ENCODE measurements at places on chromosomes 12 and 14.
A peak's percentile ranks its signal among the peaks of the same experiment; 100 is the strongest.

DNA sequence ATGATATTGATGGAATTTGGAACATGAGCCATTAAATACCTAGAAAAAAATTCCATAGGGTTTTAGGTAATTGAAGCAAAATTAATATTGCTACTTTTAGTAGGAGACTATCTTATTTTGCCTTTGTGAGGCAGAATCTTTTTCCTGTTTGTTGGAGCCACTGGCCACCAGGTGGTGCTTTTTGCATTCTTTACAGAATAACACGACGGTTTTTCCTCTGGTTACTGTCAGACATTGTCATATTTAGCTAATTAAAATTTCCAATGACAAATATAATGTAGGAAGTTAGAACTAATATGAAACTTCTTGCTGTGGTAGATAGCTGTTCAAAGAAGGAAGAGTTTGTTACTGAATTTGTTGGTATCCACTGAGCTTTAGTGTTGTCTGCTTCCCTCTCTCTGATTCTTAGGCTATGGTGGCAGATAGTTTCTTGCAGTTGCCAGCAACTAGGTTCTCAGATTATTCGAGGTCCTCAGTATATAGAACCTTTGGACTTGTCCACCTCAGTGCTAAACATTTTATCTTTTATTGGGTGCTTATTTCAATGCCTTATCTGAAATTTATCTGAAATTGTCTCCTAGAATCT lies 25.7 kb downstream of the RAB21 start:
- no peak for DNase-seq

GRCh38 chr14:93410893-93411292 lies 19.8 kb upstream of the UNC79 start:
- DNase-seq = no peak

DNA sequence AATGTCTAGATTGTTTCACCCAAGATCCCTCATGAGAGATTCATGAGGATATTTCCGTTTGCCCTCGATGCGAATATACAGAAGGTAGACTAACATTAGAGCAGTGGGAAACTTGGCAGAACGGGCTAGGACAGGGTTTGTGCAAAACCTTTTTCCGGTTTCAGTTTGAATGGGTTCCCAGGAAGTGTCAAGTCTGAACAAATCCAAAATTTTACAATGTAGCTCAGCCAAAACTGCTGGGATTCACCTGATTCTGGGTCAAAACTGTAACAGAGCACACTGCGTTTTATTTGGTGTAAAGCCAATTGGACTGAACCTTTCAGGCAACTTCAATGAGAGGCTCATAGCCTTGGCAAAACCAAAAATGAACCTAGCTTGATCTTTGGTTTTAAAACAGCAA lies 337.8 kb upstream of the DIO2 start:
- DNase-seq = no peak

- no peak for DNase-seq
Observed at GRCh38 chr12:89154743-89155499, 197.4 kb downstream of the DUSP6 start.

DNA sequence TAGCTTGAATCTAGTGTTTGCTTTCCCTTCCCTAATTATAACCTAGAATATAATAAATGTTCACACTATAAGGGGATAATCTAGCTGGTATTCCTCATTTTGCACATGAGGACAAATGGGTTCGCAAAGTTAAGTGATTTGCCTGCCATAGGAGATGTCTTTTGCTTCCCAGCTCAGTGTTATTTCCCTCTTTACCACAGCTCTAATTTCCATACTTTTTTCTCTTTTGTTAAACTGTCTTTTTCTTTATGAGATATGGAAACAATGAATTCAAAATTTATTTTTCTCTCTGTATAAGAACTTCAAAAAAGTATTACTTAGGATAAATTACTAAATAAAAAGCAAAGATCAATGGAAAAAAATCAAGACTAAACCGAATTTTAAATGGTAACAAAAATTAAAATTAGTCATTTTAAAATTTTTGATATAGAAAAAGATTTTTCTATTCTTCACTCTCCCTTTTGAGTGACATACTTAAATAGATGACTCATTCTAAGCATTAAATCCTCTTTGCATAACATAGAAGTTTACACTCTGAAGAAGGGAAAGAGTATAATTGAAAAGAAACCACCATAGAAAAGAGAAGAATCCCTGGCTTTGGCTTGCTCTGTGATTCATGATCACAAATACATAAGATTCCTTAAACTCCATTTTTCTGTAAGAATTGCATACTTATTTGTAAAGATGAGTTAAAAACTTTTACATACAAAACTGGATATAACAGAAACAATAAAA lies 97.3 kb downstream of the INSM2 start:
- no peak for DNase-seq

DNA sequence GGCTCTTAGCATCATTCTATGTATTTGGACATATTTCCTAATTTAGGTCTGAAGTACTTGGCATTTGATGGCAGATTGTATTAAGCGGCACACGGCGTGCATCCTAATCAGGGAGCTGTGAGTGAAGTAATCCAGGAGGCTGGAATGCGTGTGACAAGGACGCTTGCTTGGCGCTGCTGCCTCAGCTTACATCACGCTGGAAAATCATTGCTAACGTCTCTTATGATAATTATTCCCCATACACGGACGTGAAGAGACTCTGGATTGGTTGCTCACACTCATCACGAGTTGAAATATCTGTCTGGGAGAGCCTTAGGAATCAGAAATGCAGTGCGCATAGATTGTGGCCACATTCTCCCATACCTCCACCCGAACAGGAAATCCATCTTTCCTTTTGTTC lies 85.3 kb downstream of the FBXW8 start:
- DNase-seq = no peak

GRCh38 chr12:52199294-52199919 lies 7.6 kb upstream of the KRT80 start:
- DNase-seq = no peak

- no peak for DNase-seq
Observed at GRCh38 chr12:14970473-14970872, 2.4 kb upstream of the PDE6H start.

DNA sequence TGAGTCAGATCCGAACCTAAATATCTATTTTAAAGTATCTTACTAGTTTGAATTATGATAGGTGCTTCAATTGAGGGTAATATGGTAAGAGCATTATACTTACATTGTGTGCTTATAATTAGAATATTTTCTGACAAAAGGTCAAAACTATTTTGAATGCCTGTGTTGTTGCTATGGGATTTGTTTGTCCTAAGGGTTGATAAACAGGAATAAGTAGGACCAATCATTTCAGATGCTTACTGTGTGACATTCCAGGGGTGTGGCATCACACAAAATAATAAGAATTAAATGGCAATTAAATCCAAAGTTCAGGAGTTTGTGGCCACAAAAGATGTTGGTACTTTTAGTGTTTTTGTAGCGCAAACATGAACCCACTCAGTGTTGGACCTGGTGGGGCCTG lies 256.2 kb upstream of the DDHD1 start:
- DNase-seq = no peak

DNA sequence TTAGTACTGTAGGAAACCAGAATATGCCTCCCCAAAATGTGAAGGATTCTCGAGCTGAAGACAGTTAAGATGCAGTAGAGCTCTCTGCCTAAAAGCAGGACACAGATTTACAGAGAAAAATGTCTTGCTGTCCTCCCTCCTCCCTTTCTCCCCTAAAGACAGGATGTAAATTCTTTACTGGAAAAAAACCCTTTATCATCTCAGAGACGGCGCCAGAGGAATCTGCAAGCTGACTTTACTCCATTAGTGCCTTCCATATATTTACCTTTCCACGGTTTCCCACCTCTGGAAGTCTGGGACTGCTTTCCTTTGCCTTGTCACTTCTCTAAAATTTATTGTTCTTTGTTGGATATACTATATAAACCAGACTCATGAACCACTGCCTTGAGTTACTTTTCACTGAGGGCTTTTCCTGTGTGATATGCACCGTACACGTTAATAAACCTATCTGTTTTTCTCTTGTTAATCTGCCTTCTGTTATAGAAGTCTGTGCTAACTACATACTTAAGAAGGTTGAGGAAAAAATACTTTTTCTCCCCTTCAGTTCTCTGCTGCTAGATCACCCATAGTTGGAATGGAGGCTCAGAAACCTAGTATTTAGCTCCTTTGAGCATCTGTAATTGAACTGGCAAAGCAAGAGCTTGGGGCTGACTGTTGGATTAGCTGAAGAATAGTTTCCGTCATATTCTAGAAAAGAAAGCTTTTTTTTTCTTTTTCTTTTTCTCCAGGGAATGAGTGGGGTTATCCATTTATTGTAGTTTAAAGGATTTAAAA lies 99.9 kb downstream of the RAD51B start:
- no peak for DNase-seq

DNA sequence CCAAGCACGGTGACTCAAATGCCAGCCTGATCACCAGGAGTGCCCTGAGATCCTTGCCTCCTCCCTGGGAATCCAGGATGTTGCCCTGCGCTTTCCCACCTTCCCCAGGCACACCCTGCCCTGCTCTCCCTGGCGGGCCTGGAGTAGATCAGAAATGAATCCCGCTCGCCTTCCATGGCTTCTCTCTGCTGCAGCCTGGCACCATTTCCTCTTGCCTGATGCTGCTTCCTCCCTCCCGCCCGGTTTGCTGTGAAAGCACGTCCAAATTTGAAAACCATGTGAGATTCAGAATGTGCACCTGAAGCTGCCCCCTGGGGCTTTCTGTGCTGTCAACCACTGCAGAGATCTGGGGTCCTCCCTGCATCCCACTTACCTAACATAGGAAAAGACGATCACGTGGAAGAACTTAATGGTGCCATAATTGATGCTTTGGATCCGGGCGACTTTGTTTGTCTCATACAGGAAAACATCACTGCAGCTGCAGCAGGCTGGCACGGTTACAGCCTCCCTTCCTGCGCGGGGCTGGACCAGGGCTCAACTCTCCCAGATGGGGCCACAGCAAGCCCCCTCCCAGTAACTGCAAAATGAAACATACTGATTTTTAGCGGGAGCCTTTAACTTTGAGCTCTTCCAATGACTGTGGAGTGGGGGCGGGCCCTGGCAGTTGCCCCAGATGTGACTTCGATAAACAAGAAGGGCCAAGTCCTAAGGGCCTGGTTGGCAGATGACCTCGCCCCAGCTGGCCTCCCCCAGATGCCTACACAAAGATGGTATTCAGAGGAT lies 24.9 kb upstream of the C12orf76 start:
- DNase-seq = peak; percentile 40

GRCh38 chr12:48514728-48515127 lies 10.7 kb upstream of the OR8S1 start:
- DNase-seq = no peak

GRCh38 chr14:100711493-100711892 lies 15.2 kb upstream of the DLK1 start:
- DNase-seq = no peak
